ENCODE measurements at places on chromosomes 6 and 20. TPM values are rescaled to one million over a fixed set of nuclear protein-coding genes. Genes with fewer than 3 reads are reported as not detected.

SHLD1 gene
- total RNA-seq = 3.2 TPM

TBC1D32 gene
- total RNA-seq = 3.4 TPM

RNF182 gene
- total RNA-seq = not detected

RAET1L gene
- total RNA-seq = not detected

HLA-DMB gene
- total RNA-seq = 5.8 TPM

ABT1 gene
- total RNA-seq = 7.3 TPM

TMEM151B gene
- 0.79 TPM for total RNA-seq

HTR1B gene
- total RNA-seq = not detected

SLC22A2 gene
- total RNA-seq = not detected

- H3K4me3 ChIP-seq = no peak overlapping the region
- no peaks in the 10 kb centered on the region for H3K4me1 ChIP-seq
- no peaks in the 10 kb centered on the region for H3K36me3 ChIP-seq
- no peak overlapping the region for H3K27ac ChIP-seq
Observed at GRCh38 chr6:121800047-121800446, 364.6 kb downstream of the GJA1 start.

DNA sequence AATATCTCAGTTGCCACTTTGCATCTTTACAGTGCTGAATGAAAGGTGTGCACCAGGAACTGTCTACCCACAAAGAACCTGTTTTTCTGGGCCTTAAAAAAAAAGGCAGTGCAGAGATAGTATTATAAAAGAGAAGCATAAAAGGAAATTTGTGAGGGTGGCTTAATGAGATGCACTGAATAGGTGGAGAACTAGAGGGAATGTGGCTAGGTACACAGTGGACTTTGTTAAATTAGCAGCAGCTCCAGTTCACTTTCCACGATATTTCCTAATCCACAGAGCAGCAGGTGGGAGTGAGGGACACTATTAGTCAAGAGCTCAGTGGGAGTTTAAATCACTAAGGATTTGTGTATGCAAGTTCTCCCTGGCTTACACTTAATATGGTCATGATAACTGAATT lies 38.8 kb downstream of the MAP7 start:
- no peaks in the 10 kb centered on the region for H3K36me3 ChIP-seq
- H3K4me1 ChIP-seq = no peaks in the 10 kb centered on the region
- H3K4me3 ChIP-seq = no peak overlapping the region
- H3K27ac ChIP-seq = no peak overlapping the region
- DNase-seq = no peak
- no peaks in the 10 kb centered on the region for H3K27me3 ChIP-seq

DNA sequence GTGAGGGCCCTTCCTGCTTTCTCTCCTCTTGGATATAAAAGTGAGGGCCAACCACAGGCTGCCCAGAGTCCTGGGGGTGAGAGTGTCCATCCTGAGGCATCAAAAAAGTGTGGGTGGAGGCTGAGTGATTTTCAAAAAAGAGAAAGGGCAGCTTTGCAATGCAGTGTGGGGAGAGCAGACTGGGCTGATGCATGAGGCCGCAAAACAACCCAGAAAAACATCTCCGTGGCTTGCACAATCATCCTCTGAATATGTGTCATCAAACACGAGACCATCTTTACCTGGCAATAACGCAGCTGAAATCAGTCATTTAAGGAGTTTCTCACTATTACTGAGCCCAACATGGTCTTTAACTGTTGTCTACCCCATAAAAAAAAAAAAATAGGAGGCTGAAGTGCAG lies 191.2 kb upstream of the SOX4 start:
- no peak overlapping the region for H3K4me3 ChIP-seq
- H3K36me3 ChIP-seq = no peaks in the 10 kb centered on the region
- DNase-seq = no peak
- no peak overlapping the region for H3K27ac ChIP-seq
- H3K4me1 ChIP-seq = peaks cover 6% of the 10 kb centered on the region

DNA sequence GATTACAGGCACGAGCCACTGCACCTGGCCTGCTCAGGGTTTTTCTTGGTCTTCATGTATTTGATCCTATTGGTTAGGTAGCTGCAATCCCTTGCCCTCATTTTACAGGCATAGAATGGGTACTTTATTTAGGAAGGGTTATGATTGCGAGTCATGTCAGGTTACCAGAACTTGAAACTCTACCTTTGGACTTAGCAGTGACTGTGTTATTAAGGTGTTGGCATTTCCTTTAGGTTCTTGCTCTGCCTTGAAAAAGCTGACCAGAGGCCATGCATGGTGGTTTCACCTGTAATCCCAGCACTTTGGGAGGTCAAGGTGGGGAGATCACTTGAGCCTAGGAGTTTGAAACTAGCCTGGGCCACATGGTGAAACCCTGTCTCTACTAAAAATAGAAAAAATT lies 24.5 kb downstream of the JARID2 start:
- no peak overlapping the region for H3K27ac ChIP-seq
- peaks cover 60% of the 10 kb centered on the region for H3K4me1 ChIP-seq
- no peak for DNase-seq
- no peak overlapping the region for H3K4me3 ChIP-seq
- H3K36me3 ChIP-seq = peaks cover 6% of the 10 kb centered on the region

GRCh38 chr6:119197271-119197670 lies 118.8 kb upstream of the FAM184A start:
- no peak overlapping the region for H3K4me3 ChIP-seq
- no peaks in the 10 kb centered on the region for H3K4me1 ChIP-seq
- no peak for DNase-seq

GRCh38 chr20:53995949-53996348 lies 74.4 kb downstream of the BCAS1 start:
- H3K27me3 ChIP-seq = no peaks in the 10 kb centered on the region
- H3K36me3 ChIP-seq = no peaks in the 10 kb centered on the region
- no peaks in the 10 kb centered on the region for H3K4me1 ChIP-seq
- DNase-seq = no peak
- H3K27ac ChIP-seq = no peak overlapping the region
- H3K4me3 ChIP-seq = no peak overlapping the region

GRCh38 chr20:34055290-34055689 lies 56.8 kb downstream of the EIF2S2 start:
- no peak overlapping the region for H3K4me3 ChIP-seq
- H3K27ac ChIP-seq = no peak overlapping the region
- DNase-seq = peak; percentile 19
- H3K36me3 ChIP-seq = no peaks in the 10 kb centered on the region
- H3K27me3 ChIP-seq = no peaks in the 10 kb centered on the region

DNA sequence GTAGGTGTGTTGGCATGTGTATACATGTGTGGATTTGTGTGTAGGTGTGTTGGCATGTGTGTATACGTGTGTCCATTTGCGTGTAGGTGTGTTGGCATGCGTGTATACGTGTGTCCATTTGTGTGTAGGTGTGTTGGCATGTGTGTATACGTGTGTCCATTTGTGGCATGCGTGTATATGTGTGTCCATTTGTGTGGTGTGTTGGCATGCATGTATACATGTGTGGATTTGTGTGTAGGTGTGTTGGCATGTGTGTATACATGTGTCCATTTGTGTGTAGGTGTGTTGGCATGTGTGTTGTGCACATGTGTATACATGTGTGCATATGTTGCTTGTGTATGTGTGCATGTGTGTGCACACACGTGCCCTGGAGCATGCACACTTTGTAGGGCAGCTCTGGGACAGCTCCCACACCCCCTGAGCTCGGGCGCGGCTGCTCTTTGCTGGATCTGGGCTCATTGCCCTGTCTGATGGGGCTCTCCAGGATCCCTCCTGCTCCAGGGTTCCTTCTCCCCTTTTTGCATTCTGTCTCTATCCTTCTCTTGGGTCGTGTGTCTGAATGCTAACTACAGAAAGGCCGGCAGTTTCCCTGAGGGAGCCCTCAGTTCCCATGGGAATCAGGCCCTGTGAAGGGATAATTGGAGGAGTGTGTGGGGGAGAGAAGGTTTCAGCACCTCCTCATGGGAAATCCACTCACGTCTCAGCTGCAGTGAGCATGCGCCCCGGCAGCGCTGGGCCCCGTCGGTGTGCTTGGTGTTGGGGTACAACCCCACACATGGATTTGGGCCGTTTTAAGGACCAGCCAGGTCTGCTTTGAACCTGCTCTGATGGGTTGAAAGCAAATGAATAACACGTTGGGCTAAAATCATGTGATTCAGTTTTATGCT lies 102.0 kb downstream of the ERMARD start:
- peak overlapping the region; percentile 26 for H3K27ac ChIP-seq
- no peak overlapping the region for H3K4me3 ChIP-seq
- no peaks in the 10 kb centered on the region for H3K36me3 ChIP-seq
- no peak for DNase-seq
- no peaks in the 10 kb centered on the region for H3K27me3 ChIP-seq
- H3K4me1 ChIP-seq = peaks cover 23% of the 10 kb centered on the region

GRCh38 chr6:111610548-111611172 lies 5.0 kb upstream of the TRAF3IP2 start:
- no peak for DNase-seq
- H3K4me3 ChIP-seq = no peak overlapping the region
- H3K4me1 ChIP-seq = peaks cover 18% of the 10 kb centered on the region
- no peaks in the 10 kb centered on the region for H3K27me3 ChIP-seq
- no peaks in the 10 kb centered on the region for H3K36me3 ChIP-seq

DNA sequence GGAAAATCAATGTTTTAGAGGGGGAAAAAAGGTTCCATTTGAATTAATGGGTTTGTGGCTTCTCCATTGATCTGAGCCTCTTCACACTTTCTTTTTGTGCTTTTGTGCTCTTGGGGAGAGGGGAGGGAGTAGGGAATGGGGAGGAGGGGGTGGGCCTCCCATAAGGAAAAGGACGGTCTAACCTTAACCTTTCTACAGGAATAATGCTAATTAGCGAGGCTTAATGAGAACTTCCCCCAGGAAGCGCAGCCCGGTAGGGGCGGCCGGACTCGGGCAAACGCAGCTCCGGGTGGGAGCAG lies 103.0 kb downstream of the NOL4L start:
- H3K4me1 ChIP-seq = peaks cover 48% of the 10 kb centered on the region
- H3K36me3 ChIP-seq = no peaks in the 10 kb centered on the region
- H3K4me3 ChIP-seq = peak overlapping the region; percentile 87
- no peak for DNase-seq
- H3K27ac ChIP-seq = peak overlapping the region; percentile 90

GRCh38 chr6:20211941-20212391 lies 303 bp downstream of the MBOAT1 start:
- no peaks in the 10 kb centered on the region for H3K4me1 ChIP-seq
- no peak for DNase-seq
- H3K4me3 ChIP-seq = peak overlapping the region; percentile 81
- H3K27me3 ChIP-seq = no peaks in the 10 kb centered on the region
- H3K27ac ChIP-seq = peak overlapping the region; percentile 89

- H3K4me1 ChIP-seq = peaks cover 8% of the 10 kb centered on the region
- H3K36me3 ChIP-seq = no peaks in the 10 kb centered on the region
- no peaks in the 10 kb centered on the region for H3K27me3 ChIP-seq
- DNase-seq = no peak
Observed at GRCh38 chr6:167056370-167056769, 57.2 kb downstream of the CEP43 start.

DNA sequence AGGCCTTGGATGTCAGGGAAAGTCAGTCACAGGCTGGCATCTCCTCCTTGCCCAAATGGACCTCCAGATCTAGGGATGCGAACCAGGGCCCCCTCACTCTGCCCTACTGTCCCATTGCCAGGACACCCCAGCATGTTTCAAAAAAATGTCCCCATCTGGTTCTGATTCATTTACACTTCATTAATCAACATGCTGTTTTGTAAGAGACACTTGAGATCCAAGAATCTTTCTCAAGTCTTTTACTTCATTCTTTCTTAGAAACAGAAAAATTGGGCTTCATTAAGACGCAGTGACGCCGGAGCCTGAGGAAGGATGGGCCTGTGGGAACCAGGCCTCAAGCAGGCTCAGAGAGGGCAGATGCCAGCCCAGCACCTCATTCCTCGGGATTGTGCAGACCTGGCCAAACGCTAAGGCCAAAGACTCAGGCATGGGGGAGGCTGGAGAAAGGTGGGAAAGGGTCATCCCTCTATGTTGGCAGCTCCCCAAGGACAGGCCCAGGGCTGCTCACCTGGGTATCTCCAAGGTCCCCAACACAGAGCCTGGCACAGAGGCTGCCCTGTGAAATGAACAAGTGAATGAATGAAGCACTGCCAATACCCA lies 3.8 kb downstream of the RSPO4 start:
- H3K4me3 ChIP-seq = no peak overlapping the region
- DNase-seq = no peak
- H3K27ac ChIP-seq = no peak overlapping the region
- no peaks in the 10 kb centered on the region for H3K4me1 ChIP-seq
- no peaks in the 10 kb centered on the region for H3K36me3 ChIP-seq

DNA sequence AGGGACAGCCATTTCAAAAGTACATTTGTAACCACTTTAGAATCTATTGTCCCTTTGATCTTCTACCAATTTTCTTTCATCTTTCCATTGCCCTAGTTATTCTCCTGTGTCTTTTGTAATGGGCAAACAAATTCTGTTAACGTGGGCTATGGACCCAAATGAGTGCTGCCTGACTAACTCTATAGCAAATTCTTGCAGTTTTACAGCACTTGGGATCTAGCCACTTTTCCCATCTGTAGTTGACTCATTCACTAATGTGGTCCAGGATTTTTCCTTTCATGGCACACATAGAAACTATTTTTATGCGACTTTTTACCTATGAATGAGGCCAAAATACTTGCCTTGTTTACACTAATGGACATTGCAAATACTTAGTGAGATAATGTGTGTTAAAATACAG lies 52.0 kb downstream of the GRIK2 start:
- H3K4me1 ChIP-seq = no peaks in the 10 kb centered on the region
- no peak overlapping the region for H3K4me3 ChIP-seq
- DNase-seq = no peak
- H3K27ac ChIP-seq = no peak overlapping the region

DNA sequence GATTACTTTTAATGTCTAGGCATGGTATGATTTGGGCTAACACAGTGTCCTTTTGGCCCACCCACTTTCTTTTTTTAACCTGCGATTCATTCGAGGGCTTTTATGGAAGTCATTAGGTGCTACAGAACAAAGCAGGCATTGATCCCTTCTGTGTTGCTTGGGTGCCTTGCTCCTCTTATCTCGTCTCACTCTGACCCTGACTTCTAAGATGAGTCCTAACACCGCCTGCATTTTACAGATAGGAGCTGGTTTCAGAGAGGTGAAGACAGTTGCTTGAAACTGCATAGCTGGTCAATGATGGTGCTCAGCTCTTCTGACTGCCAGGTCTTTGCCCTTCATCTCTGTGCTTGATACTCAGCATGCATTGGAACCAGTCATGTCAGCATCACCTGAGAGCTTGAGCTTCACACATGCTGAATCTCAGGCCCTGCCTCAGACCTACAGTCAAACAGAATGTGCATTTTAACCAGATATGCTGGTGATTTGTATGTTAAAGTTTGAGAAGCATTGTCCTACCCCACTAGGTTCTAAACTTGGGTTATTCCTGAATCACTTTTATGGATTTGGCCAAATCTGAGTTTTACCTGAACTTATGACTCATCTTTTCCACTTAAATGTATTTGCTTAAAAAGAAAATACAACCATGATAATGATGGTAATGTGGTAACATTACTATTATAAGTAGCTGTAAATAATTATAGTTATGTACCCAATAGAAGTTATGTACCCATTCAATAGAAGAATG lies 142.3 kb downstream of the PLCB4 start:
- DNase-seq = no peak
- H3K4me3 ChIP-seq = no peak overlapping the region
- H3K36me3 ChIP-seq = no peaks in the 10 kb centered on the region
- H3K4me1 ChIP-seq = peaks cover 3% of the 10 kb centered on the region

DNA sequence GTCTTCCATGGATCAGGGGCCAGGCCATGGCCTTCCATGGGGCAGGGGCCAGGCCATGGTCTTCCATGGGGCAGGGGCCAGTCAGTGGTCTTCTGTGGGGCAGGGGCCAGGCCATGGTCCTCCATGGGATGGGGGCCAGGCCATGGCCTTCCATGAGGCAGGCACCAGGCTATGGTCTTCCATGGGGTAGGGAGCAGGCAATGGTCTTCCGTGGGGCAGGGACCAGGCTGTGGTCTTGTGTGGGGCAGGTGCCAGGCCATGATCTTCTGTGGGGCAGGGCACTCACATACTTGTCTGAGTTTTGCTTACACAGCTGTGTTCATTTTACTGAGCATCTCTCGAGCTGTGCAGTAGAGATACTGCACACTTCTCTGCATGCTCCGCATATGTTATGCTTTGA lies 57.3 kb upstream of the THBS2 start:
- no peaks in the 10 kb centered on the region for H3K4me1 ChIP-seq
- no peak overlapping the region for H3K4me3 ChIP-seq
- H3K27ac ChIP-seq = no peak overlapping the region

All from heart right ventricle (tissue), 16 donors.